Retinal pigment epithelial cell (primary cell): ENCODE measurements at places on chromosomes 13 and 19.
A peak's percentile ranks its signal among the peaks of the same experiment; 100 is the strongest.

DNA sequence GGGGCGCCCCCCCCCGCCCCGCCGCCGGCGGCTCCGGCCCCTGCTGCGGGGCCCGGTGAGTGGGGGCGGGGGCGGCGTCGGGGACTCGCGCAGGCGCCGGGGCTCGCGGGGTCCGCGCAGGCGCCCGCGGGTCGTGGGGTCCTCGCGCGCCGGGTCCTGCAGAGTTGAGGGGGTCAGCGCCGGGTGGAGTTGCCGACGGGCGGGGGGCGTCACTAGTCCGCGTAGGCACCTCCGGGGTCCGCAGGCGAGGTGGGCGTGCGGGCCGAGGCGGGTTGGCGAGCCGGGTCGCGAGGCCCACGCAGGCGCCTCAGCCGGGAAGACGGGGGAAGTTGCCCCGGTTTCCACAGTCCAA, 365 bp downstream of the PPP6R1 start:
- DNase-seq, result no peak

- DNase-seq, result no peak
Observed at GRCh38 chr13:44425041-44425814, 51.6 kb downstream of the SERP2 start.

- DNase-seq, result no peak
Observed at GRCh38 chr13:109795011-109795410, 8.6 kb upstream of the IRS2 start.

DNA sequence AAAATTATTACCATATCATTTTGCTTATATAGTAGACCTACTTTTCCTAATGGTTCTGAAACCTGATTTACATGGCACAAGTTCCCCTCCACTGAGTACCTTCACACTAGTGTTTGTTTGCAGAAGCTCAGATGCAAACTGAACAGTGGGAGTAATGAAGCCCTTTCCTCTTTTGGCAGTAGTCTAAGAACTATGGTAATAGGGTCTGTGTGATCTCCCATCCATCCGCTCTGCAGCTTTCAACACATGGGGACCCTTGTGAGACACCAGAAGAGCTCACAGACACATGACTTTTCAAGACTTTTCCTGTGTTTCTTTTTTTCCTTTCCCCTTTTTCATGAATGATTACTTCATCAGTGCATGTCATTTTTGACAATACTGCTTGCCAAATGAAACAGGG, 336.0 kb downstream of the ATP8A2 start:
- DNase-seq, result no peak

DNA sequence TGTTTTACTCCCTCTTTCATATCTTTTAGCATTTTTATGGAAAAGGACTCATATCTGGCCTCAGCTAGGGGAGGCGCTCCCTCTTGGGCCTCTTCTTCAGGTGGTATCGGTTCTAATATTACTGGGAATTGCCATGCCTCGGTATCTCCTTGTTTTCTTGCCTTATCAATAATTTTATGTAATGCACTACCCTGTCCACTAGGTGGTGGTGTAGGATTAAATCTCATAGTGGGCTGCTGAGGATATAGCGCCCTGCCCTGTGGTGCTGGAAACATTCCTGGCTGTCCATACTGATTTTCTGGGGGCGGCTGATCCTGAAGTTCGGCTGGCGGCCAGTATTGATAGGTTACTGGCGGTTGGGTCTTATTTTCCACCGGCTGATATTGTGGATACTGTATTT, 35.8 kb downstream of the ZNF420 start:
- no peak for DNase-seq

DNA sequence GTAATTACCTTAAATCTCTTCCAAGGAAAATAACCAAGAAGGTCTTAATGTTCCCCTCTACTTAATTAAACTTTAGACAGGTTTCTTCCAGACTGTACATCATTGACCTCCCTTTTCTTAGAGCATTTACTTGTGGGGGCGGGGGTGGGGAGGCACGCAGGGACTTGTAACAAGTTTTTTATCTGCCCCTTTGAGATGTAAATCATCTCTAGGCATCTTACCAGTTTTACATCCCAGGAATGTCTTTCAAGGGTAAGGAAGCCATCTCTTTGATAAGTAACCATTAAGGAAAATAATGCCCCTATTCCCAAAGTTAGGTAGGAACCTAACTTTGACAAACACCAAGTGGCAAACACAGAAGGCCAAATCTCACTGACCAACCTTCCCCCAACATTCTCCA, 528.6 kb downstream of the SUCLA2 start:
- no peak for DNase-seq

DNA sequence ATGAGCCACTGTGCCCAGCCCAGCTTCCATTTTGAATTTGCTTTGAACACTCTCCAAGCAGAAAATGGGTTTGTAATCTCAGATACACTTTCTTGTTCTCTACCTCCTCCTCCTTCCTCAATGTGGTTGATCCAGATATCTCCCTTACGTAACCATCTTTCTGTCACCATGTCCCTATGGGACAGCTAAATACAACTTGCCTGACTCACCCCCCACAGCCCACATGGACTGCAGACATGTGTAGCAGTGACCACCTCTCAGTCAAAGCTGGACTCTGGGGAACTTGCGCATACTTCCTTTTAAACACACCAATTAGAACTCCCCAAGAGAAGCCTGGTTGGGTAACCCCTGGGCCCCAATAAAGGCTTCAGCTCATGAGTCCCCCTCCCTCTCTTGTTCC, 10.8 kb upstream of the ZNF799 start:
- no peak for DNase-seq

GRCh38 chr13:38804536-38804935, 117.7 kb downstream of the FREM2 start:
- peak; percentile 8 for DNase-seq

- DNase-seq, result peak; percentile 16
Observed at GRCh38 chr13:48110132-48110868, 15.4 kb upstream of the MED4 start.

DNA sequence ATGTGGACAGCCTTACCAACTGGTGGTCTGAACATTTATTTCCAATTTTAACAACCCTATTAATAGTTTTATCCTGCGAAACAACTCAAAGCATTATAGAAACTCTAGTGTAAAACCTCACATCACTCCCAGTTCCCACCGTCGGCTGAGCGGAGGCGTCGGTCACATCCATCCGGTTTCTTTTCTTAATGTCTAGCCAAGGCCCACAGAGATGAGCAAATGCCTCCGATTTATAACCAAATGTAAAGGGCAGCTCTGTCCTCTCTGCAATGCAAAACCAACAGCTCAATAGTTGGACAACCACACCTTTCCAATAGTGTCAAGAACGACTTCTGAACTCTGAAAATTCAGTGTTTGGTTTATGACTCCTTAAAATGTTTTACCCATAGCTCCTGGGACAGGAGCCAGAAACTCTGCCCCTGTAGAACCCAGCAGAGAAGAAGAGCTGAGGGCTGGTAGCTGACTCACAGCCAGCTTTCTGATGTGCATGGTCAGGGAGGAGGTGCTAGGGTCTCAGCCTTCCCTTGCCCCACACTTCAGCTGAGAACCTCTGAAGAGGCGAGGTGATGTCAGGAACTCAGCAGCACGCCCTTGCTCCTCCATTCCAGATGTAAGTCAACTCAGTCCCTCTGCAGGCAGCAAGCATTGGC, 90.2 kb upstream of the UQCRFS1 start:
- DNase-seq, result no peak

GRCh38 chr13:75869981-75870380, 233.9 kb downstream of the LMO7 start:
- no peak for DNase-seq

GRCh38 chr13:112820318-112820717, 130.5 kb downstream of the ATP11A start:
- DNase-seq, result no peak

GRCh38 chr19:44737238-44738071, 11.1 kb upstream of the BCL3 start:
- DNase-seq, result no peak

- DNase-seq, result no peak
Observed at GRCh38 chr19:5193192-5193591, 147.4 kb downstream of the PTPRS start.

GRCh38 chr19:44603201-44603945, 10.0 kb upstream of the IGSF23 start:
- no peak for DNase-seq

DNA sequence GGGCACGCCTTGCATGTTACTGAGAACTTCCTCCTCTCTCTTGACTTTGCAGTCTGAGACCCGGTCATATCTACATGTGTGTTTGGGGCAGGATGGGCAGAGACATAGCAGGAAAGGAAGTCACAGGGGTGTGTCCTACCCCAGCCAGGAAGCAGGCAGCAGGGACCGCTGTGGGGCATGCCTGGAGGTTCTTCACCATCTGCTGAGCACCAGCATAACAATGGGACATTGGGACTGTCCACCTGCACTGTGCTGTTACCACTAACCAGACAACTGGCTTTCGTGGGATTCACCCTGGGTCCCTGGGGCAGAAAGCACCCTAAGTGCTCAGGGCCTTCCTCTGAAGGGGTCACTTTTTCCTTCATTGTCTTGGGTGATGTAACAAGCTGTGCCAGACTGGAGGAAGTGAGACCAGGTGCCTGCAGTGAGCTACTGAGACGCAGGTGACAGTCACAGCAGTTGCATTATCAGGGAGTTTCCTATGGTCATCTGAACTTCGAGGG, 2.6 kb upstream of the HAUS5 start:
- DNase-seq, result no peak

- DNase-seq, result no peak
Observed at GRCh38 chr19:3798137-3798536, 12.0 kb upstream of the MATK start.

- no peak for DNase-seq
Observed at GRCh38 chr19:46954502-46954992, 65.1 kb upstream of the NPAS1 start.

GRCh38 chr19:57583104-57583520, 833 bp upstream of the ZIK1 start:
- no peak for DNase-seq

DNA sequence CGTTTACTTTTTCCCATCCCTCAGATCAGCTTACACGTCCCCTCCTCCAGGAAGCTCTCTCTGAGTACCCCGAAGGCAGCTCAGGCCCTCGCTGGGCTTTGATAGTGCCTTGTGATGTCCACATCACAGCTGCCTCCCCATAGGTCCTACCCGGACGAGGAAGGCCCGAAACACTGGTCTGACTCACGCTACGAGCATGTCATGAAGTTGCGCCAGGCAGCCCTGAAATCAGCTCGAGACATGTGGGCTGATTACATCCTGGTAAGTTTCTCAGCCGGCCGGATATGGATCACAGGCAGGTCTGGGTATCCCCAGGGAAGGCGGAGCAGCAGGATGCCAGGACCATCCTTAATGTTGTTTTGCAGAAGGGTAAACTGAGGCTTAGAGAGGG, 4.8 kb downstream of the COLGALT1 start:
- DNase-seq, result no peak

DNA sequence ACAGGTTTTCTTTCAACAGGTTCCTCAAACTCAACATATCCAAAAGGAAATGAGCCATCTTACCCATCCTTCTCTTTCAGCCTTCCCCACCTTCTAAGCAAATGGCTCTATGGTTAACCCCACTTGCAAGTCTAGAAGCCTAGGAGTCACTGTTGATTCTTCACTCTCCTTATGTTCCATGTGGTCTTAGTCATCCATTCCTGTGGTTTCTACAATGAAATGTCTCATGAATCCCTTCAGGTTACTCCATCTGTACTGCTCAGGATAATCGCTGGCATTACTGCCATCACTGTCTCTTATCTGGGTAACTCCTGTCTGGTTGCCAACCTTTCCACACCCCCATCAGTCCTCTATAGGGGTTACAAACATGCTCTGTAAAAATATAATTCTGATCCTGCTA, 381.3 kb downstream of the ENOX1 start:
- DNase-seq, result no peak

DNA sequence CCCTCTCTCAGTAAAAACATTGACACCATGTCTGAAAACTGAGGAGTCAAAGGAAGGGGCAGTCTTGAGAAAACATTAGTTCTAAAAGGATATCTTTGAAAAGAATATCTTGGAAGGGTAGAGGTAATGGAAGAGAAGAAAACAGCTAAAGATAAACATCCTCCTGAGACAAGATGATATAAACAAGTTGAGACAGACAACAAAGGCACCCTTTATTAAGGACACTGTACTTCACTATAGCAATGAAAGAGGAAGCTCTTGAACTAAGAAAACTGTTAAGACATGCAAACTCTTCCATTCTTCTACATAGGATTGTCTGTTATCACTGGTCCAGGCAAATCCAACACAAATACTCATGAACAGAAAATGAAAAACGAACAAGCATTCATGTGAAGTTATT, 46.3 kb downstream of the MTMR6 start:
- no peak for DNase-seq

DNA sequence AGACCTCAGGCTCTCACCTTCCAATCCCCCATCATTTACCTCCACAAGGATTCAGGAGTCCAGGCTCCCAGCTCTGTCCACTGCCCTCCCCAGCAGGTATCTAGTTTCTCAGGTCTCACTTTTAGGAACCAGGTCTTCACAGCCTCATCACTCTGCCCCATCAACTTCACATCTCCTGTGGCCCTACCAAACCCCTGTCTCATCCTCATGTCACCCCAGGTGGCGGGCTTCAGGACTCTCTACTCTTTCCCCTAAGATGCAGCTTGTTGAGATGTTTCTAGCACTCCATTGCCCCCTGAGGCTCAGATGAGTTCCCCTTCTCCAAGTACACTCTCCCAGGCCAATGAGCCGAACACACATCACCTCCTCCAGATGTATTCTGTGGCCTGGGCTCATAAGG, 1.5 kb downstream of the PPFIA3 start:
- no peak for DNase-seq

GRCh38 chr19:19230999-19231398, 19.2 kb downstream of the NCAN start:
- no peak for DNase-seq

- DNase-seq, result no peak
Observed at GRCh38 chr19:3879656-3880055, 829 bp upstream of the ATCAY start.

DNA sequence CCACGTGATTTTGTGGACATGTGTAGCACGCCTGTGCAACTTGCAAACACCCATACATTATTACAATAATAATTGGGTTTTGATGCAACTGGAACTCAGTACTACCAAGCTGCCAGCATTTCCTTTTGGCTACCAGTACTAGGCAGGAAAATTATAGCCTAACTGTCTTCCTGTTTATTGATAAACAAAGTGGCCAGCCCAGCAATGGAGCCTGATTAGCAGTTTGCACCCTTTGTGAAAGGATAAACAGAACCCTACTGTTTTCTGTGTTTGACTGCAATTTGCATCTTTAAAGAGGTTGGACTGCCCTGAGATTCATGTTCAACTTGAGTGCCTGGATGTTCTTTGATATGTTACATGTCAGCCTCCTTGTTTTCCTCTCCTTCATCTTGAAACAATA, 173.9 kb downstream of the ZIC5 start:
- no peak for DNase-seq

DNA sequence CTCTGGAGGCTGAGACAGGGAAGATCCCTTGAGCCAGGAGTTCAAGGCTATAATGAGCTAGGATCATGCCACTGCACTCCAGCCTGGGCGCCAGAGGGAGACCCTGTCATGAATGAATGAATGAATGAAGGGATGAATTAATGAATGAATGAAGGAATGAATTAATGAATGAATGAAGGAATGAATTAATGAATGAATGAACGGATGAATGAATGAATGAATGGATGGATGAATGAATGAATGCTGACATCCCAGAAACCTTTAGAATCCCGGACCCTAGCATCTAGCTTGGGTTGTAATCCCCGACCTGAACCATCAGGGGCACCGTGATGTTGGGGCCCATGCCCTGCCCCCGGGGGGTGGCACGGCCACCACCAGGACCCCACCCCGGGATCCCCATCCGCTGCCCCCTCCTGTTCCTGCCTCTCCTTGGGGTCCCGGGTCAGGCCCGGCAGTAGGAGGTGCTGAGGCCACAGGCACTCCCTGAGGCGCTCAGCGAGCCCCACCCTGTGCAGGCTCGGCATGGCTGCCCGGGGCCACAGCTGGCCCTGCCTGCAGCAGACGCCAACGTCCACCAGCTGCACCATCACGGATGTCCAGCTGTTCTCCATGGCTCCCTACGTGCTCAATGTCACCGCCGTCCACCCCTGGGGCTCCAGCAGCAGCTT, 3.4 kb downstream of the EBI3 start:
- no peak for DNase-seq
